8988T (cell line): ENCODE measurements at places on chromosomes 4 and X.

GRCh38 chrX:30304866-30305265, 4.3 kb downstream of the NR0B1 start:
- DNase-seq = no peak

DNA sequence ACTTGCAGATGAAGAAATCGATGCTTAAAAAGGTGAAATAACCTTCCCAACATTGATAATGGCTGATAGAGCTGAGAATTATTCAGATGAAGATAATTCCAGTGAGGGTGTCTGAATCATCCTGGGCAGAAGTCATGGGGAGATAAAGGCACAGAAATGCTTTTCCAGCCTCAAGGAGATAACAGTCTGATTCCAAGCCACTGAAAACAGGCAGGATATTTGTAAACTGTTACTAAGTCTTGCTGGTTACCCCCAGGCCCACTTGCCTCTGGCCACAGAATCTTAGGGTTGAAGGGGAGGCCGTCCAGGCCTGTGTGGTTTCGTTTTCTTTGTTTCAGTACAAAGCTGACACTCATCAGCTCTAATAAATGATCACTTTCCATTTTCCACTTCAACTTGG, 158.5 kb downstream of the SH3KBP1 start:
- DNase-seq = no peak

GRCh38 chr4:20643631-20644030, 56.6 kb upstream of the PACRGL start:
- DNase-seq = no peak

DNA sequence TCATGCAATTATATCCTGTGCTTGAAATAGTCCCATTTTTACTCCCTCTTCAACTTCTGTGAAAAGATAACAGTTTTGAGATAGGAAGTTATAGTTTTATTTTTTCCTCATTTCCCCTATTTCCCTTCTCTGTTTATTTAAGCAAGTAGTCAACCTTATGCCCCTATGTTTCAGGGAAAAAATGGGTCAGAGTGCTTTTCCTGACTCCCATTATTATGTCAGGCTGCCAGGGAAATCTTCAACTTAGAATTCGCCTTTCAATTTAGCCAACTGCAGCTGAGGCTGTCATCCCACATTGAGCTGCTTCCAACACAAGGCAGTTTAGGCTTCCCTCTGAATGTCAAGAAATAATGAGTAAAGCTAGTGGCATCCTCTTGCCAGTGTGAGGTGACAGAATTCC, 42.3 kb downstream of the NXT2 start:
- DNase-seq = no peak

DNA sequence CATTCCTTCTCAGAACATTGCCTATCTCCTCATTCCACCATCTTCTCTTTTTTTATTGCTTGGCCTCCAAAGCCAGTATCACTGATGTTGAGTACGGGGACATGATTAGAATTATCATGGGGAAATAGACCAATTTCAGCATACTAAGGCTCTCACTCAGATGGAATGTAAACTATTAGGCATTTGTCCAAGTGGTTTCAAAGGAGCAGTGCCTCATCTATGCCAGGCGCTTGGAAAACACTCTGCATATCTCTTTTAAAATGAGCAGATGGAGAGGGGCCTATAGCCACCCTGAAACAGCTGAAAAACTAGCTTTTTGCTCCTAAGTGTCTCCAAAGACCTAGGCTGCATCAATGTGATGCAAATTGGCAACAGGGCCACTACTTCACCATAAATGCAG, 150.8 kb upstream of the DIPK2B start:
- DNase-seq = no peak

DNA sequence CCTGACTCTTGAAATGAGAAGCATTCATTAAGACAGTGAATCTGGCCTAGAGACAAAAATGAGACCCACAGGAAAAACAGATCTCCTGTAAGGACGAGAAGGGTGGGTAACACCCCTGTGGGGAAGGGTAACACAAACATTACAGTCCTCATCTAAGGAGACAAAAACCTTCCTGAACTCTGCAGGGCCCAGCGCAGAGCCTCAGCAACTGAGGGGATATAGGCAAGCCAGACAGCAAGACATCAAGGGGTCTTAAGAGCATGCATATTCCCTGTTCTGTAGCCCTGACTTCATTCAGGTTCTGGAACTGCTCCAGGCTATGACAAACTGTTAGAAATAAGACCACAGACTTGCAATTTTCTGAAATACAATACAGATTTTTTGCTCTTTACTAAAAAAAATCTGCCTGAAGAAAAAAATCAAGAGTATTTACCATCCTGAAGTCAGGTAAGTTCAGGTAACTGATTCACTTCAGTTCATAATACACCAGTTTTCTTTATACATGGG, 15.5 kb downstream of the COX18 start:
- DNase-seq = no peak

DNA sequence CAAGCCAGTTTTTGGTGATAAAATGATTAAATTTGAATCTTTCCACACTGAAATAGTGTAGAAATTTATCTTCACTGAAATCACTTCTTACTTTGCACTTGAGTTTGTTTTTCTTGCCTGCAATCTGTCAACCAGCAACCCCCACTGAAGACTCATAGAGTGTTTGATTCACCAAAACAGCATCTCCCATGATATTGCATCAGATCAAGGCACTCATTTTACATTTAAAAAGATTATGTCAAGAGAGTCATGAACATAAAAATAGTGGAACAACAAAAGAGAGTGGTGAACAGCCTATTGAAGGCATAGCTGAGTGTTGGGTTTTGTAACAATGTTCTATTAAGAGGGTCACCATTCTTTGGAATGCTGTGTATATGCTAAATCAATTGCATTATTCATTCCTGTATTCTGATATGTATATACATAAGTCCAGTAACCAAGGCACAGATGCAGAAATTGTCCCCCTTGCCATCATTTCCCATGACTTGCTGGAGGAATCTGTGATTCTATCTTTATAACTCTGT, 1934.9 kb downstream of the ARAP2 start:
- no peak for DNase-seq

GRCh38 chrX:68511255-68511654, 12.4 kb downstream of the YIPF6 start:
- no peak for DNase-seq

GRCh38 chr4:184368290-184368689, 106.1 kb downstream of the IRF2 start:
- no peak for DNase-seq

- no peak for DNase-seq
Measured at GRCh38 chr4:95929448-95930064, 89.7 kb downstream of the PDHA2 start.

- no peak for DNase-seq
Measured at GRCh38 chr4:147590249-147590920, 26.8 kb upstream of the TMEM184C start.

GRCh38 chrX:153019166-153019565, 25.2 kb upstream of the PNMA5 start:
- DNase-seq = no peak

DNA sequence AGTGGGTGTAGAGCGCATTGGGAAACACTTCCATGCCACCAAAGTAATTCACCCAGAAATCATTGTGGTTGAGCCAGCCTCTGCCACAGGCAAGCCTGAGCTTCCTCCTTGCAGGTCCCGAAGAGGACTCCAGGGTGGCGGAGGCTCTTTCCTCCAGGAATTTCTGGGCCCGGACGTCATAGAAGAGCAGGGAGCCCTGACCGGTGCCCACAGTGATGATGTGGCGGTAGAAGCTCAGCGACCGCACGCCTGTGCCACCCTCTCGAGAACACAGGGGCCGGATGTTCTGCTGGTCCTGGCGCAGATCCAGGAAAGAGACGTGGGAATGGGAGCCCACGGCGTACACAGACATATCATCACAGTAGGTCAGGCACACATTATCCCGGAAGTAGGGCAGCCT, 1.3 kb downstream of the DCAF12L1 start:
- DNase-seq = no peak

- no peak for DNase-seq
Measured at GRCh38 chrX:3520458-3520857, 174.0 kb upstream of the MXRA5 start.

DNA sequence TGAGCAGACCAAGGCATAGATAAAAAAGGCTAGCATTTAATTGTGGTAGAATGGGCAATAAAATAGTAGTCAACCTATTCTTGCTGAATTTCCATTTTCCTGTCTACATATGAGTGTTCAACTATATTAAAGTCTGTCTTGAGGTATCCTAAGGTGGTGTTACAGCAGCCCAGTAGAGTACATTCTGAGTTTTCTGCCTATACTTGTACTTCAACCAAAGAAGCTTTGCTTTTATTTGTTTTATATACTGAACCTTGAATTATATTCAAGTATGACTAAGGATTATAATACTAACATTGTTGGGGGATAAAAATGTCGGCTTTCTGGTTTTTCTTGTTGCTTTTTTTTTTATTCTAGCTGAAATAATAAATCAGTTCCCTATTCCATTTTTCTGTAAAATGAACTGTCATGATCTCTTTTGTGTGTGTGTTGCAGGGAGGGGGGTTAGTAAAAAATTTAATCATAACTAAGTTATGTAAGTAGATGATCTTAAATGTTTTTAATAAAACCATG, 106.7 kb downstream of the PDLIM5 start:
- no peak for DNase-seq

DNA sequence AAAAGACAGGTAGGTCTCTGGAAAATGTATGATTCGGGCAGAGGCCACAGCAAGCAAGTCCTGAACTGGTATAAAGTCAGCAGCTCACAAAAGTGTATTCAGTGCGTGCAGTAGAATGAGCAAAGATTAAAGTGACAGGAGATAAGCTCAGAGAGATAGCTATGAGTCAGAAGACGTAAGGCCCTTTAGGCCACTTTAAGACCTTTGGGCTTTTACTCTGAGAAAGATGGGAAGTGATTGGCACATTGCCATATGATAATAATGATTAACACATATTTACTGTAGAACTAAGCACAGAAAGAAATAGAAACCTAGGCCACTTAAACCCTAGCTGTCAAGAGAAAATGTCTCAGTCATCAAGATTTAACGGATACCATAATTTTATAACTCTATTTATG, 51.7 kb downstream of the TBCK start:
- DNase-seq = no peak
